ENCODE measurements at places on chromosomes 2 and 18. TPM values are rescaled to one million over a fixed set of nuclear protein-coding genes. Genes with fewer than 3 reads are reported as not detected.

Gene C1QL2
- total RNA-seq: not detected

Gene CABYR
- total RNA-seq: 0.23 TPM

Gene LIPT1
- total RNA-seq: 4.2 TPM

Gene FBXO15
- 0.64 TPM for total RNA-seq

Gene CYBRD1
- total RNA-seq: 4.4 TPM

Gene MROH2A
- not detected for total RNA-seq

Gene ALK
- 0.14 TPM for total RNA-seq

Gene LRATD1
- 3.1 TPM for total RNA-seq

Gene AFF3
- total RNA-seq: 0.47 TPM

Gene CRYBA2
- total RNA-seq: 8.8 TPM

Gene ZNF804A
- total RNA-seq: 0.12 TPM

Gene GPR45
- total RNA-seq: not detected

Gene C2orf15
- 1.8 TPM for total RNA-seq

Gene CDH2
- 0.23 TPM for total RNA-seq

Gene TPO
- total RNA-seq: 0.41 TPM

Gene GPR35
- 0.35 TPM for total RNA-seq

Data from pancreas (tissue), 10 donors.